Upper lobe of right lung (tissue), 1 donor: ENCODE measurements at places on chromosomes 3 and 15. TPM values are rescaled to one million over a fixed set of nuclear protein-coding genes. Genes with fewer than 3 reads are reported as not detected.

DNA sequence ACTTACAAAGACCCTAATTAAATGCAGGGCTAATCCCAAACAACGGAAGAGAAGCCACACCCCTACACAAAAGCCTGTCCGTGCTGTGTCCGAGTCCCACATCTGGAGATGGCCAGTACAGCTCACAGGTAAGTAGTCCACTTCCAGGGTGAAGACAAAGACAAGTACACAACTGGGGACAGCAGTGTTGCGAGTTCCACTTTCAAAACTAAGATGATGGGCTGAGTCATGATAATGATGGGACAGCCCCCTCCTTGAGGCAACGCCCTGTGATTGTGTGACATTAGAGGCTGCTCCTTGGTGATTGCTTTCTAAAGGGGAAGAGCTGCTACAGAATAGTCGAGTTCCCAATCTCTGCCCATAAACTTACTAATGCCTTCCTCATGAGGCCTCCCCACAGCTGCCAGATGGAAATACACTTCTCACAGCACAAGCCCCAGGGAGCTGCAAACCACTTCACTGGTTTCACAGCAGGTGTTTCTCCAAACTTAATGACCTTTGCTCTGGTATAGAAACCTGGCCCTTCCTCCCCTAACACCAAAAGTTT, 27.6 kb downstream of the RFT1 start:
- DNase-seq = no peak

DNA sequence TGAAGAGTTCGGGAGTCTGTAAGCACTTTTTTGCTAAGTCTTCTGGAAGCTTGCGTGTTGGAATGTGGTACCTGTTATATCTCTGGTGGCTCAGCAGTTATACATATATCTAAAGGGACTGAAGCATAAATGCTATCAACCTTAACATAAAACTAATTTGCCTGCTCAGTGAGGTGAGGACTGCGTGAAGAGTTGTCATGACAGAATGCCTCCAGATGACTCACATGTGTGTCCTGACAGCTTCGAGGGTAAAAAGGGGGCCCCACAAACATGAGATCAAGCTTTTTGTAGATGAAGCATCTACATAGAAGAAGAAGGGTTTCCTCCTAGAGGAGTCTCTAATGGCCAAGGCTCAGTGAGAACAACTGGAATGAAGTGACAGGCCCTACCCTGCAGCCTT, 88.8 kb upstream of the C3orf80 start:
- DNase-seq = no peak

DNA sequence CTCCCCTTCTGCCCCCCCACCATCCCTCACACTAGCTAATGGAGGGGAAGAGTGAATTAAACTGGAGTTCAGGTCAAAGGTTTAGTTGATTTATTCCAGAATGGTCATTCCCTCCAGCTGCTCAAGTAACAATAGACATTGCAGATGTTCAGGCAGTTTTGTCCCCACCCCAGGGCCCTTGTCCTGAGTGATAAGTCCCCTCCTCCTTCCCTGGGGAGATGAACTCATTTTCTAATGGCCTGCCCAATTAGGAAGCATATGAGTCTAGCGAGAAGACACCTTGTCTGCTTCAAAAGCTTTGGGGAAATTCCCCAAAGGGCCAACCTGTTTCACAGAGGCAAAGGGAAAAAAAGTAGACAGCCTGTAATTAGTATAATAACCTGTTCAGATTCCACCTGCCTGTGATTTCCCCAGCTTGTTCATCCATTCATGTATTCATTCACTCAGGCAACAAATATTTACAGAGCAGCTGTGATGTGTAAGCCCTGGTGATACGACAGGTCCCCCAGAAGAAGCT, 165.3 kb downstream of the SHQ1 start:
- no peak for DNase-seq

- no peak for DNase-seq
Measured at GRCh38 chr3:40782111-40782721, 257.5 kb downstream of the ZNF621 start.

GRCh38 chr15:66614456-66614855, 48.7 kb upstream of the LCTL start:
- no peak for DNase-seq

- no peak for DNase-seq
Measured at GRCh38 chr3:108125550-108126071, 34.8 kb upstream of the CD47 start.

DNA sequence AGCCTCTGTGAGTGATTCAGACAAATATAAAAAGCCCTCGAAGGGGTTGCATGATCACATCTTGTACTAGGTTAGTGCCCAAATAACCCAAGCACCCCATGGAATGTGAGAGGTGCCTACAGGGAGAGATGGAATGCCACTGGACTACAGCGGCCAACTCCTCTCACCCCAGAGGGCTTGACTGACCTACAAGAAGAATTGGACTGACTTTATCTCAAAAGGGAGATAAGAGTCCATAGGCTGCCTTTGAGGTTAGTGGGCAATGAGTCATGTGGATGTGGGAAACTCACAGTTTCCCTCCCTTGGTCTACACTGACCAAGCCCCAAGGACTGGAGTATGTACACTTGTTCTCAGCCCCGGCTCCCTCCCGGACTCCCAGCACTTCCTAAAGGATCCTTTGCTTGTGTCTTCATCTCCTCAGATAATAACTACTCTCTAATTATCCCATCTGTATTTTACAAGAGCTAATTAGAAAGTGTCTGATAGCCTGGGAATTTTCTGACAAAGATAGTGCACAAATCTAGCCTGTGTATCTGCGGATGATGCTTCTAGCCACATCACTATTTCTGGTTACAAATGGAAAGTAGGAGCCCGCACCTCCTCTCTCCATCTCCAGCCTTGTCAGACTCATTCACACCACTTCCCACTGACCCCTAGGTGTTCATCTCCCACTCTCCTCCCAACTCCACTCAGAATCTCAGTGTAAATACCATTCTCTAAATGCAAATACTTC, 547.8 kb upstream of the TBL1XR1 start:
- peak; percentile 66 for DNase-seq

GRCh38 chr15:99565049-99565298, 810 bp upstream of the MEF2A start:
- no peak for DNase-seq

Gene APPL1
- total RNA-seq = 42.8 TPM

GRCh38 chr3:40620151-40620550, 95.4 kb downstream of the ZNF621 start:
- no peak for DNase-seq

DNA sequence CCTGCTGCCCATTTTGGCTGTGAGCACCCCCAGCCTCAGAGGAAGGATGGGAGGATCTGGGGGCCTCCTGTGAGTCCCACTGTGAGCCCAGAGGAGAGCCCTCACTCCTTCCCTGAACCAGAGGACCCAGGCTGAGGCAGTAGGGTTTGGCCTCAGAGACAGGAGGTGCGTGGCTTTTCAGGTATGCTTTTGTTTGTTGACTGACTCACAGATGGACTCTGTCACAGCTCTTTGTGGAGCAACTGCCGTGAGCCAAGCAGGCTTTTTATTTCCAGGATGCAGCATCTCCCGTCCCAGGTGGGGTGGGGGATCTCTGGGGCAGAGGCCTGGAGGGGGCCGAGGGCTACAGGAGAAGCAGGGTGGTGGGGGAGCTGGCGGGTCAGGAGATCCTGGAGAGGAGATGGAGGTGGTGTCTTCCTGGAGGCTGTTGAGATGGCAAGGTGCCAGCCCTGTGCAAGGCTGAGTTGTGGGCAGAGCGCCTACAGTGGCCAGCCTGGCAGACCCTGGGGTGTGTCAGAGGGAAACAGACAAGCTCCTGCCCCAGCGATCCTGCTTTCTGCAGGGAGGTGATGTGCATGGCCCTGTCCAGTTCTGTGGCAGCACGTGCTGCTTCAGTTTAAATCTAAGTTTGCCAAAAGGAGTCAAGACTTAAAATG, 24.0 kb downstream of the PLXNA1 start:
- DNase-seq = no peak

- DNase-seq = no peak
Measured at GRCh38 chr3:28243424-28244106, 2.1 kb downstream of the CMC1 start.

- DNase-seq = no peak
Measured at GRCh38 chr15:58999694-59000093, 12.2 kb downstream of the RNF111 start.

DNA sequence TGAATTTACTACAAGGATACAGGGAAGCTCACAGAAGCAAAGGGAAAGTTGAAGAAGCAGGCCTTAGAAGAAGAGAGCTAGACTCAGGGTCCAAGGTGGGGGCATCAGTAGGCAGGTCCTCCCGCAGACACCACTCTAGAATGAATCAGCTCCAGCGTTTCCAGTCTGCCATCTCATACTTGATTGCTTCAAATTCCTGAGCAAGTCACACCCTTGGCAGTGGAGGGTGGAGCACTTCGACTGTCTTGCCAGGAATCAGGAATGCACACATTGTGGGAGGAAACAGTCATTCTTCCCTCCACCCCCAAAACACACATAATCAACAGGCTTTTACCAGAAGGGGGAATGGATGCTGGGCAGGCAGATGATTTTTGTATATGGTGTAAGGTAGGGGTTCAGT, 78.5 kb downstream of the CHCHD6 start:
- no peak for DNase-seq

Gene FHIT
- 9.6 TPM for total RNA-seq

DNA sequence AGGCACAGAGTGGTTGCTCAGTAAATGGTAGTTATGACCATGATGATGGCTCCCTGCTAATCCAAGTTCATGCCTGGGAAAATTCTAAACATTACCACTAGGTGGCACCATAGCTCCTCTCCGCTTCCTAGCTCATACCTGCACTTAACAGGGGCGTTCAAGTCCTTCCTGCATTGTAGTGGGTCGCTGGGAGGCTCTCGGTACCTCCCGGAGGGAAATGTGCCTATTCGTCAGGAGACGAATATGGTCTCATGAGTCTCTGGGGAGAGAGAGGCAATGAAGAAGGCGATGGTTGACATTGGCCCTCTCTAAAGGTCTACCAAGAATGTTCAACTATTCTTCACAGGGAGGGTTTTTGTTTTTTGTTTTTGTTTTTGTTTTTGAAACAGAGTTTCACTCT, 10.9 kb downstream of the MESP1 start:
- no peak for DNase-seq

Gene CTSH
- total RNA-seq = 1,018 TPM

DNA sequence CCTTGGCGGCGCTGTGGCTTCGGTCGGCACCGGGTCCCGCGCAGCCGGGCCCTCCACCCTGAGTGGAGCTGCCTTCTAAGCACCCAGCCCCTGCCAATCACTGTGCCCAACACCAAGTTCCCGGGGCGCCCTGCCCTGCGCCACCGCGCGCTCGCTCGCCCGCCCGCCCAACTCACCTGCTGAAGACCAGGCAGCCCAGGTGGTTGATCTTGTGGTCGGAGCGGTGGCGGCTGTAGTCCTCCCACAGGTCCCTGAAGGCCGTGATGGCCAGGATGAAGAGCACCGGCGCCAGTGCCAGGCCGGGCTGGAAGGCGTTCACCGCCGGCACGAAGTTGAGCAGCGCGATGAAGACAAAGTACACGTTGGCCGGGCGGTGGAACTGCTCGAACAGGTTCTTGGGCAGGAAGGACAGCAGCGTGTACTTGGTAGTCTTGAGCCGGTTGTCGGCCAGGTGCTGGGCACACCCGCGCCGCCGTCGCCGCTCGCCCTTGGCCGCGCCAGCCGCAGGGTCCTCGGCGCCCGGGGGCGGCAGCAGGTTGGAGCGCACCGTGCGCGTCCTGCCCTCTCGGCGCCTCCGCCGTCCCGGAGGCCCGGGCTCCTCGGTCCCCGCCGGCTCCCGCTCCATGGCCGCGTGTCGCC, 536 bp downstream of the ATP10A start:
- DNase-seq = peak; percentile 83

DNA sequence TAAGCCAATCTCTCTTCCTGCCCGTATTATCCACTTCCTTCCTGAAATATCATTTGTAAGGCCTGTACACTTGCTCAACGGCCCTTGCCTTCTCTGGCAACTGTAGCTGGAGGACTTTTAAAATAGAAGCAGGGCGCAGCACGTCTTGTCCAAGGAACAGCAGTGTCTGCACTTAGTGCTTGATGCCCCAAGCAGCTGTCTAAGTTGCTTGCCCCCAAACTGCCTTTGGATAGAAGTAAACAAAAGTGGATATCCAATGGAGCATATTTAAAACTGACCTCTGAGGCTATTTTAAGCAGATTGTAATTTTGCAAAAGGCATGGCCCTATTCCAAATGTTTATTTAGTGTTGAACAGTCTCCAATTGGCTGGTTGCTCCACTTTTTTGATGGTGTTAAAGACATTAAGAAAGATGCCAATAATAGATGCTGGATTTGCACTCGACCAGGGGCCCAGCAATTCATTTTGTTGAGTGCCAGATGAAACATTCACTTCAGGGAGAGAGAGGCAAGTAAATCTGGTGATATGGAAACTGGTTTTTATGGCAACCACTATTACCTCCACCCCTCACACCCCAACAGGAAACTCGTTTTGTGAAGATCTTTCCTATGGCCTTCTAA, 526.8 kb upstream of the TBL1XR1 start:
- peak; percentile 66 for DNase-seq

- peak; percentile 59 for DNase-seq
Measured at GRCh38 chr15:31267161-31268107, 59.2 kb upstream of the KLF13 start.

- no peak for DNase-seq
Measured at GRCh38 chr3:165683947-165684346, 153.3 kb downstream of the BCHE start.

GRCh38 chr3:55200906-55201305, 273.0 kb upstream of the LRTM1 start:
- DNase-seq = no peak

- DNase-seq = no peak
Measured at GRCh38 chr3:3992312-3992874, 193.2 kb downstream of the LRRN1 start.

Gene KIF15
- total RNA-seq = 0.81 TPM

- DNase-seq = no peak
Measured at GRCh38 chr3:102736288-102736974, 301.6 kb downstream of the ZPLD1 start.

Gene MGLL
- total RNA-seq = 194 TPM

Gene TIPIN
- total RNA-seq = 4.6 TPM

DNA sequence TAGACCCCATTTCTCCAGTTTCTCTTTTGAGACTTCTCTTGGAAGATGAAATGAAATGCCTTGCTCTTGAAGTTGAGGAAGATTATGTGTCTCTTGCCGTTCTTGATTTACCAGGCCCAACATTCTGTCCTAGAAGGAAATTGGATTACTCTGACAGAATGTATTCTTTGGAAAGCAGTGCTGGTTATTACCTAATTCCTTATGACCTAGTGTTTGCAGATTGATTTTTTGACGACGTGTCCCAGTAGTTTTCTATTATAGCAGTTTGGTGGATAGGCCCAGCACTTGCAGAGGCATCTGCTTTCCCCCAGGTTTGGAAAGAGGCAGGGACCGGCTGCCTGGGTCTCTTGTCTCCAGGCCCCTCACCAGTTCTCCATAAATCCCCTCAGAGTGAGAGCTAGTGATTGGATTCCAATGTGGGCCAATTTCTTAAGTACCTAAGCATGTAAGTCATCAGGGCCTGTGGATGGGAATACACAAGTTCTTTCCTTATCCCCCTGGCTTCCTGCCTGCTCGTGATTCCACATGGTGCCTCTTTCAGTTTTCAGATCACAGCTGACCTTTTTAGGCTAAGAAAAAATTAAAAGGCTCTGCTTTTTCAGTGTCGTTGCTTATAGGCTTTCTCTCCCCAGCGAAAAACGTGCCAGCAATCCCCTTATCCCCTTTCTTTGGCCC, 50.2 kb downstream of the EPHB3 start:
- no peak for DNase-seq
